Fibroblast of skin of left quadriceps (primary cell): ENCODE measurements at places on chromosomes 5 and 9.

- no peak for DNase-seq
These were observed 2055.0 kb upstream of the ACO1 start for GRCh38 chr9:30329431-30329830.

DNA sequence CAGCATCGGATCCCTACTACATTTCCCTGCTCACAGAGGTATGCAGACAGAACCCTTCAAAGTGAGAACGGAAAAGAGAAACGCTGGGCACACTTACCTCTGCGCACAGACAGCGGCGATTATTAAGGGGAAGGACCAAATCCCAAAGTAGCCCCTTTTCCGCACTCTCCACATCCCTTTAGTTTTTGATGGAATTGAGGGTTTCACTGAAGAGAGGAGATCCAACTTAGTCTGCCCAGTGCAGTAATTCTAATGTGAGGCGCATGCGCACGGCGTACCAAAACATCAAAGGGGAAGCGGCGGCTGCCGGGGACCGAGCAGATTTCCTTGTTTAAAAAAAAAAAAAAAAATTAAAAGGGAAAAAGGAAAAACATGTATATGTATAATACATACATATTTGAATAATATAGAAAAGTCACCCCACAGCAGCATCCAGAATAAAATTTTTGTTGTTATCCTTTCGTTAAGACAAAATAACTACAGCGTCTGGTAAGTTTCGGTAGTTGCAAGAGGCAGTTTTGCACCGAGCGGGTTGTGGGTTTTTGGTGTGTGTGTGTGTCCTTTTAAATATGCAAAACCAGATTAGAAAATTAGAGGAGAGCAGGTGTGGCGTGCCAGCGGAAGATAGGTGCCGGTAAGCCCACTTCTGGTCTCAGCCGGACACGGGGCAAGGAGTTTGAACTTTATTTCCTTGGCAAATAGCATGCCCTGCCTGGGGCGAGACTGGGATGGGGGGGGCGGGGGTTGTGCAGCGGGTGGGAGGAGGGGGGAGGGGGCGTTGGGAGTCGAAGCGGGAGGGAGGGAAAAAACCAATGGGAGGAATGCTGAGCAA, at the start of gene GABRB2:
TSS of gene GABRB2 (minus strand) at position 256 of the 832 bp plus-strand sequence. CDS start at position 174, 82 bp downstream.
- DNase-seq: peak; percentile 7

GRCh38 chr5:177036443-177036842, 13.9 kb downstream of the ZNF346 start:
- DNase-seq: no peak

- no peak for DNase-seq
These were observed 332.4 kb upstream of the EFNA5 start for GRCh38 chr5:108003178-108003577.

DNA sequence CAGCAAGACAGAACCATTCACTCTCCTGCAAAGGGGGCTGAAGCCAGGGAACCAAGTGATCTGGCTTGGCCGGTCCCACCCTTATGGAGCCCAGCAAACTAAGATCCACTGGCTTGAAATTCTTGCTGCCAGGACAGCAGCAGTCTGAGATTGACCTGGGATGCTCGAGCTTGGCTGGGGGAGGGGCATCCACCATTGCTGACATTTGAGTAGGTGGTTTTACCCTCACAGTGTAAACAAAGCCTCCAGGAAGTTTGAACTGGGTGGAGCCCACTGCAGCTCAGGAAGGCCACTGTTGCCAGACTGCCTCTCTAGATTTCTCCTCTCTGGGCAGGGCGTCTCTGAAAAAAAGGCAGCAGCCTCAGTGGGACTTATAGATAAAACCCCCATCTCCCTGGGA, 60.5 kb downstream of the TNFSF8 start:
- DNase-seq: no peak
